ENCODE measurements at places on chromosomes 1 and 21.
A peak's percentile ranks its signal among the peaks of the same experiment; 100 is the strongest.

- peak; percentile 91 for DNase-seq
These were observed 27.2 kb upstream of the EPS8L3 start for GRCh38 chr1:109790735-109791494.

GRCh38 chr1:30414086-30414850 lies 309.1 kb downstream of the MATN1 start:
- no peak for DNase-seq

- no peak for DNase-seq
These were observed 77.8 kb upstream of the TINAGL1 start for GRCh38 chr1:31498376-31499040.

DNA sequence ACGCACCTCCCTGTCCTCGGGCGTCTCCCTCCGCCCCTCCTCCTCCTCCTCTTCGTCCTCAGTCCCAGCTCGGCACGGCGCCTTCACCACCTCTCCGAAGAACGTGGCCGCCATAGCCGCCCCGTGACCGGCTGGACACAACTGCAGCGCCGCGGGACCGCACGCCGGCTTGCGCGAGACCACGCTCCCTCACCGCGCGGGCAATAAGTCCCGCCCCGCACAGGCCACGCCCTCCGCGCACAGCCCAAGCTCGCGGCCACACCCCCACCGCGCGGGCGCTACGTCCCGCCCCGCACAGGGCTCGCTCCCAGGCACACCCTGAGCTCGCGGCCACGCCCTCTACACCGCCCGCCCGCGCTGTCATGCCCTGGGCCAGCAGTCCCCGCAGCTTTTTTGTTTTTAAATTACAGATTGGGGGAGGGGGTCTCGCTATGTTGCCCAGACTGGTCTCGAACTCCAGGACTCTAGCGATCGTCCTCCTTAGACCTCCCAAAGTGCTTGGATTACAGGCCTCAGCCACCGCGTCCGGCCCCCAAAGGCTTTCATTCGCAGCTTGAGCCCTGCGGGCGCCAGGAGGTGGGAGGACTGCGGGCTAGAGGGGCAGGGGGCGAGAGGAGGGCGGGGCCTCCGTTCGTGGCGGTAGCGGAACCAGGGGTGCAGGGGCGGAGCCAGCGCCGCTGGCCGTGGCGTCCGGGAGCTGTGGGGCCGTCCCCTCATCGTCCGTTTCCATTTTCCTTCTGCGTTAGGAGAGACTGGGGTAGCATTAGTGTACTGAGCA lies at the start of gene PSMG1:
PSMG1 (minus strand) TSS at position 180 of the 778 bp plus-strand sequence; CDS start at position 114, 66 bp downstream.
- peak; percentile 94 for DNase-seq

DNA sequence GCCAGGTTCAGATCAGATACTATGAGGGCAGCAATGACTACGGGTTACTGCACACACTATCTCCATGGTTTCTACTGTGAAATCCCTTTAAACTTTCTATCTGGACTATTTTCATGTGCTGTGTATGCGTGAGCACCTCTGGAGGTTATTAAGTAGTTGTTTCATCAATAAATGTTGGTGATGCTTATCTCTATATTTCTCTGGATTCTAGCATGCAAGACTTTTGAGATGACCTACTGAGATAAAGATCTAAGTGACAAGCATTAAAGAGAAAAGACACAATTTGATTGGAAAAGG lies 194.0 kb downstream of the NRIP1 start:
- no peak for DNase-seq

GRCh38 chr1:9045861-9046510 lies 19.8 kb upstream of the SLC2A7 start:
- DNase-seq = no peak

All from activated naive CD4-positive, alpha-beta T cell treated with anti-CD3 and anti-CD28 coated beads for 36 hours (primary cell).